ENCODE measurements at places on chromosomes 2 and 18.

DNA sequence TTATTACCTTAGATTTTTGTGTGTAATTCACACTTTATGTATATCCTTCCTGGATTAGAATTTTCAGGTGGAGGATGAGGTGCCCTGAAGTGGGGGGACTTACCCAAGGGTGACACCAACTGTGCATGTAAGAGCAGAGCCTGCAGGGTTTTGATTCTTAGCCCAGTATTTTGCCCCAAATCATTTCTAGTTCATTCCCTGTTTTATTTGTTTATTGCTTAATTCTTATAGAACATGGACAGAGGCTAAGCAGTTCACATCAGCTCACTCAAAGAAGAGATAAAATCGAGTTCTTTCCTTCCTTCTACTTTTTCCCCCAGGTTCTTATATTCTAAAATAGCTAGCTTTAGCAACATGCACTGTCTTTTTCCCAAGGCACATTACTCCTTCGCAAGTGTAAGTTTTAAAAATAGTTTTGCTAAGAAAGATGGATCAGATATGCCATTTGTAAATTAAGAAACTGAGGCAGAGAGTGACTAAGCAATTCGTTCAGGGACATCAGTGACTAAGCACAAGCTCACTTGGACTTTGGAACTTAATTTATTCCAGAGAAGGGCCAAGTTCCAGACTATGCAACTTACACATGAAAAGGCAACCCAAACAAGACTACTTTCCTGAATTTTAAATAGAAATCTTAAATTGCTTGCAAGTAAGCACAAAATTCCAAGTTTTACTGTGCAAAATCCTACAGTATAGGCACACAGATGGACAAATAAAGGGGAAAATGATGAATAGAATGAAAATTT lies 427.9 kb upstream of the POU3F3 start:
- no peak for DNase-seq

GRCh38 chr2:237663517-237664110 lies 36.2 kb downstream of the LRRFIP1 start:
- no peak for DNase-seq

- no peak for DNase-seq
Measured at GRCh38 chr18:32177530-32177929, 12.3 kb upstream of the MEP1B start.

- DNase-seq, result no peak
Measured at GRCh38 chr2:71282493-71282892, 49.1 kb upstream of the ZNF638 start.

GRCh38 chr2:160269365-160269764 lies 69.3 kb upstream of the ITGB6 start:
- DNase-seq, result no peak

DNA sequence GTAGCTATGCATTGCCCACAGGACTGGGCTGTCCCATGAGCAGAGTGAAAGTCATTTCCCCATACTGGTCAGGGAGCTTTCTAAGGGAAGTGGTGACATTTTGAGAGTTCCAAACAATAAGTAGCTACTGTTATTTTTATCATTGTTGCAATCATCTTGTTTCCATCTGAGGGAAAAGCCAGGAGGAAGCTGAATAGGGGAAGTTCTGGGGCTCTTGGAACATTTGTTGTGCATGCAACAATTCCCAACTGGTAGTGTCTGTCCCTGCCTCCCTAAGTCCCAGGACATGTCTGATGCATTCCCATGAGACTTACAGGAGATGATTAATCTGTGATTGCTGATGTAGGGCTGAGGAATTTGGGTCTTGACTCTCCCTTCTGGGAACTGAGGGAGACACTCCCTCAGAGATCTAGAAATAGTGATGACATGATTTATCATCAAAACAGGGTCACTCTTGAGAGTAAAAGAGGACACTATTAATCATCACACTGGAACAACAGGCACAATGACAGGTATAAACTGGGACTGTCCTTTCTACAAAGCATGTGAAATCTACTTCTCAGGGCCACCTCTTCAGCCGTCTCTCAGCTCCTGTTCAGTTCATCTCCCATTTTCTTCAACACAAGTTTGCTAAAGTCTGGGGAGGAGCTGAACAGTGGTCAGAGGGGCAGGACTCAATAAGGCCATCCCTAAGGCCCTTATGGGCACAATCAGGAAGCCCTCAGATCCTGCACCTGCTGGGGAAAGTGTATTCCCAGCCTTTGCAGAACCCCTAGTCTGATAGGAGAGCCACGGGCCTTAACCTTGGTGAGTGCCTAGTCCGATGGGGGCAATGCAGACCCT lies 28.0 kb upstream of the MARCO start:
- no peak for DNase-seq

DNA sequence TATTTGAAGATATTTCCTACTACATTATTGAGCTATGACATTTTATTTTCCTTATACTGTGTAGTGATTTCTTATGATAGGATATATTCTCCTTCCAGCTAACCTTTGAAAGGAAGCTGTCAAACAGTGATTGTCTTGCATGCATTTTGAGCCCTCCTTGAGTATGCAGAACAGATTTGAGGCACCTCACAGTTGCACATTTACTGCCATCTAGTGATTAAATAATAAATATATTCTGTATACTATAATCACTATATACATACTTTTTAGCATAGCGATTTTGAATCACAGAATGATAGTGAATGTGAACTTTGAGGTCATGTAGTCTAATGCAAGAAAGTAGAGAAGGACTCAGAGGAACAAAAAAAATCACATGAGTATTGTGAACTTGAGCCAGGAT lies 268.4 kb upstream of the CDH19 start:
- no peak for DNase-seq

- DNase-seq, result no peak
Measured at GRCh38 chr18:59264121-59264571, 9.1 kb downstream of the RAX start.

- DNase-seq, result no peak
Measured at GRCh38 chr2:190867212-190867611, 13.4 kb upstream of the GLS start.

DNA sequence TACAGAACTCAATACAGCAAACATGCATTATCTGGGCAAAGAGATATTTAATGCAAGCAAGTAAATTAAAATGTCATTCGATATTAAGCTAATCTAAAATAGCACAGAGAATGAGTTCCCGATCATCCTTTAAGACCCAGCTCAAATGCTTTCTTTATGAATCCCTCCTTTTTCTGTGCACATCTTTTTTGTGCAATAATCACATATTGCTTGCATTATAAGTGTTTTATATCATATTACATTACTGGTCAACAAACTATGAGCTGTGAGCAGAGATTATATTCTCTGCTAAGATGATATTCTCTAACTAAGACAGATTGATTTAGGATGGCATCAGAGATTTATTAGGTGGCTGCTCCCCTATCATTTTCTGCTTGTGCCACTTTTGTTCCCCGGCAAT lies 146.1 kb downstream of the ERBB4 start:
- DNase-seq, result no peak

GRCh38 chr18:56696966-56697365 lies 45.8 kb downstream of the WDR7 start:
- DNase-seq, result no peak

- DNase-seq, result no peak
Measured at GRCh38 chr2:173990245-173990644, 25.1 kb upstream of the SP3 start.

DNA sequence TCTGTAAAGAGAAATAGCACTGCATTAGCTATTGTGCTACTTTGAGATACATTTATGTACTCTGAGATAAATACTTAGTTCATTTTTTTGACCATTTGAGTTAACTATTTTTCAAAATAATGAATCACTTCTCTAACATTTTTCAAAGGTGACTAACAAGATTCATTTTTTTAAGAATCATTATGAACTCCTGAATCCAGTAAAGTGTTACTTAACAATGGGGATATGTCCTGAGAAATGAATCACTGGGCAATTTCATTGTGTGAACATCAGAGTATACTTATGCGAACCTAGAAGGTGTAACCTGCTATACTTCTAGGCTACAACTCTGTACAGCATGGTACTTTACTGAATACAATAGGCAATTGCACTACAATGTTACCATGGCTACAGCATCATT lies 355.8 kb downstream of the ARL6IP6 start:
- DNase-seq, result no peak

GRCh38 chr18:31247574-31248199 lies 70.3 kb upstream of the DSG1 start:
- no peak for DNase-seq

DNA sequence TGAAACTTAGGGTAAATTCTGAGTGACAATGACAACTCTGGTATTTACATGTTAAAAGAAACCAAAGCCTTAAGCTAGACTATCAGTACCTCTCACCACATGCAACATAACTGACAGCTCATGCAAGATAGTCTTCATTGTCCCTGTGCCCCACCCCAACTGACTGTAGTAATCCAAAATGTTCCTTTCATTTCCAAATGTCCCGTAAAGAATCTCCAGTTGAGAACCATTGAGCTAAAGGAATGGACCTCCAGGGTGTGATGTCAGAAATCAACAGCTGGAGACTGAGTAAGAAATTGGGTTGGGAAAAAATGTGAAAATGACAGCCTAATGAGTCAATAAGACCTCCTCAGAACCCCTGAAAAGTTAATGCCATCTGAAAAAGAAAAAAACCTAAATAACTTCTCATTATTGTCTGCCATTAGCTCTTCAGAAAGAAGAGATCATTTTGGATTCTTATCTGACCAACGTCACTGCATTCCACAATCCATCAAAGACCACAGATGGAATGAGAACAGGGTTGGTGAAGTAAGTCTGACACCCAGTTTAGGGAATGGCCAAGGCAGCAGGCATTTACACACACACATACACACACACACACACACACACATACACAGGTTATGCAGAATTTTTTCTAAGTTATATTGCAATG lies 51.7 kb upstream of the ACVR2A start:
- no peak for DNase-seq

GRCh38 chr18:21194871-21195771 lies 46.9 kb upstream of the GREB1L start:
- DNase-seq, result no peak

GRCh38 chr2:19361325-19361990 lies 3.0 kb upstream of the OSR1 start:
- DNase-seq, result no peak

- no peak for DNase-seq
Measured at GRCh38 chr2:153470867-153471266, 7.7 kb downstream of the RPRM start.

DNA sequence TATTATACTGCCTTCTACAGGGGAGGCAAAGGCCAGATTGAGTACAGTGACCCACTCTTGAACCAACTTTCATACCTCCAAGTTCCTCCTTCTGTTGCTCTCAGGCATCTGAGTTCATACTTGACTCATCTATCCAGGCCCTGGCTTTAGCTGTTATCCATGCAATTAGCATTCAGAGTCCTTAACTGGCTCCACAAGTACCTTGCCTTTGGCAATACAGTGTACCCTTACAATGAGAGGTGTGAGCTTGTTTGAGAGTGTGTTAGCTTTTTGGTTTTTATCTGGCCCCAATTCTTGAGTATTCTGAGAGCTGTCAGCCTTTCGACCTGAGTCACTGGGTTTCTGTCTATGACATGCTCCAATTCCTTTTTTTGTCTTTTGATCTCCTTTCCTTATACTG lies 60.2 kb downstream of the EHD3 start:
- no peak for DNase-seq

GRCh38 chr2:200317975-200318374 lies 11.5 kb downstream of the SPATS2L start:
- DNase-seq, result no peak

- no peak for DNase-seq
Measured at GRCh38 chr2:200408428-200409316, 101.2 kb downstream of the KCTD18 start.

DNA sequence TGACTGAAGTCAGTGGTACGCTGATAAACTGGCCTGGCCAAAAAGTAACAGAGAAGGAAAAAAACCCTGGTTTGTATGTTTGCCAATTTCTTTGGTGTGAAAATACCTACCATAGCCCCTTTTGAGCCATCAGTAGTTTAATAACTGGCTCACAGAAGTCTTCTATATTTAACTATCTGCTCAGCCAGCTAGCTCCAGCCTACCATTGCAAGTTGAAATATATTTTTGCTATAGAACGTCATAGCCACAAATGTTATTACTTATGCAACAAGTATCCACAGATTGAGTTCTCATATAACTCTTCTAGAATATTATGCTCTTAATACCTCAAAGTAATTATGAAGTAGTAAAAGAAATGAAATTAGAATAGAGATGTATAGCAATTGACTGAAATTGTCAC lies 25.2 kb downstream of the RPE start:
- DNase-seq, result no peak

DNA sequence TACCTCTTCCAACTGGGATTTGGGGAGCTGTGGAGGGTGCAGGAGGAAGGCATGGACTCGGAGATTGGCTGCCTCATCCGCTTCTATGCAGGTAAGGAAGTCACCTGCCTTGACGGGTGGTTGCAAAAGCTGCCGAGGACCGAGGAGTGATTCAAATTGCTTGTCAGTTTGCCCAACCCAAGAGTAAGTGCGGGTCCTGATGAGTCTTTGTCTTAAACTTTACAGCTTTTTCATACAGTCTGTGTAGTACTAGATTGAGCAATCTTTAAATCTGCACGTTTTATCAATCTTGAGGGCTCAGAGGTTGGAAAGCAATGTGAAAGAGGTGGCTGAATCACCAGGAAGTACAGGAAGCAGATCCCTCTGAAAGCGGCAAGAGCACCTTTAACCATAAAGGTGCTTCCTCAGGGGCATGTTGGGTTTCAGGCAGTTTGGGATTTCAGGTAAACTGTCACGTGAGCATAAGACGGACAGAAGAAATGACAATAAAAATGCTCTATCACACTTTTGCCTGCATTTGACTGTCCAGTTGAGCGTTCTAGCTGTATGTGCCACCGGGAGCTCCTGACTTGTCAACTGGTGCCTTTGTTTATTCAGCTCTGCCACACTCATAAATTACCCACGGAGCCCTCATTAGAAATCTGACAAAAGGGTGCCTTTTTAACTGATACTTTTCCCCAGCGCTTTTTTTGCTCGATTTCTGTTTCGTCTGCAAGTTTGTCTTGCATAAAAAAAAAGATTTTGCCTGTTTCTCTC lies 2.0 kb downstream of the PHLPP1 start:
- DNase-seq, result no peak

- DNase-seq, result no peak
Measured at GRCh38 chr2:56741601-56742102, 557.9 kb downstream of the CCDC85A start.

GRCh38 chr18:54671291-54671881 lies 80.3 kb downstream of the DYNAP start:
- no peak for DNase-seq

DNA sequence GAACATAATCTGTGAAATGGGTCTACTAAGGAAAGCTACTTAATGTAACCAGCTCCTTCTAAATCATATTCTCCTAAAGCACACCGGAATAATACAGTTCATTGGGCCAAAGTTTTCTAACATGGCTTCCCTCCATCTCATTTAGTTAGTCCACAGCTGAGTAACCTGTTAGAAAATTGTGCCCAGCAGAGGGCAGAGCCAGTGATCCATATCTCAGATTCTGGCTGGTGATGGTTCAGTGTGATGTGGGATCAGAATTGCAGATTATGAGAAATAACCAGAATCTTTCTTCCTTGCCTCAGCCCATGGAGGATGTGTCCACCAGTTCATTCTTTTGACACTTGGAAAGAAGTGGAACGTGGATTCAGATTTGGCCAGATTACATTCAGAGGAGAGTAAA lies 9.4 kb upstream of the CTLA4 start:
- no peak for DNase-seq

Measured in stimulated activated CD8-positive, alpha-beta memory T cell treated with anti-CD3 and anti-CD28 coated beads, Interleukin-15, amount 100 ng/mL, for 24 hours (primary cell).